Karpas-422 (cell line): ENCODE measurements at places on chromosomes 6 and 20.

DNA sequence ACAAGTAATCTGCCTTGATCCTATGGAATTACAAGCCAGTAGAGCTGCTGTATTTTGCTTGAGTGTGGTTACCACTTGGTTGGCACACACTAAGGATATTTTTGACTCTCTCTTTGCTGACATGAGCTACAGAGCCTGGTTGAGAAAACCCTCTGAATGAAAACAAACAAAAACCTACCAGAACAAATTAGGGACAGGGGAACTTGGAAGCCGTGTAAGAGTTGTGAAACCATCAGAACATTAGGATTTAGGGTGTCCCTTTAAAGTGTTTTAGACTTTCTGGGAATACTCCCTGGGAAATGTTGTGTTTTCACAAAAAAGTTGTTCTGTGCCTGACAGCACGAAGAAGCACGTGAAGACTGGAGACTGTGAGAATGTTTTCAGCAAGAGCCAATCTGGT, 20.5 kb upstream of the PDE7B start:
- no peak for DNase-seq

DNA sequence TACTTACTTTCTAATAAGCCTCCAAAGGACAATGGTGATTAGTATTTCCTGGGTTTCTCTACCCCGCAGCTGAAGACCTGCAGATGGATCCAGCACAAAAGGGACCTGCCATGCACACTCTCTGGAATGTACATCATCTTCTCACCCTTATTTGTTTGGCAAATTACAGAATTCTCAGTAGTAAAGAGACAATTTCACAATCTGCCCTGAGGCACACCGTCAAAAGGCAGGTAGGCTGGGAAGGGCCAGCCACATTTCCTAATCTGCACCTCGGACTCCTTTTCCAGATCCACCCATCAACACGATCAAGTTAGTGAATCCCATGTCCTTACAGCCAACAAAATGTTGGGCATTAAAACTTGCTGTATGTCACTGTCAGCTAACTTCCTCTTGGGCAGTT, 4.9 kb downstream of the OVOL2 start:
- no peak for DNase-seq

- no peak for DNase-seq
Measured at GRCh38 chr20:24361541-24361940, 107.9 kb upstream of the SYNDIG1 start.

DNA sequence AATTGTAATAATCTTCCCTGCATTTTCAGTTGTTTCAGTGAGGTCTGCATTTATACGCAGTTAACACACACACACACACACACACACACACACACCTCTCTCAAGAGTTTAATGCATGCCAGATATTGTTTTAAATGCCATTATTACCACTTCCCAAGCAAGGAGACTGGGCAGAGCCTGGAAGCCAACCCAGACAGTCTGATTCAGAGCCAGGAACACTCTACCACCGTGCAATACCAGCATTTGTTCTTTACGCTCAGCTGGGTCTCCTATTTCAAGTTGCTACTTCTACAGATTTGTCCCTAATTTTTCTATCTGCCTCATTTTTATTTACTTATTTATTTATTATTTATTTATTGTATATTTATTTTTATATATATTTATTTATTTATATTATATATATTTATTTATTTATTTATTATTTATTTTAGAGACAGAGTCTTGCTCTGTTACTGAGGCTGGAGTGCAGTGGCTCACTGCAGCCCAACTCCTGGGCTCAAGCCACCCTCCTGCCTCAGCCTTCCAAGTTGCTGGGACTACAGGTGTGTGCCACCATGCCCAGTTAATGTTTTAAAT, 68.4 kb downstream of the PCSK2 start:
- DNase-seq: no peak

GRCh38 chr6:110738899-110739365, 76.3 kb downstream of the CDK19 start:
- no peak for DNase-seq

GRCh38 chr6:123509112-123509511, 127.6 kb downstream of the TRDN start:
- no peak for DNase-seq

DNA sequence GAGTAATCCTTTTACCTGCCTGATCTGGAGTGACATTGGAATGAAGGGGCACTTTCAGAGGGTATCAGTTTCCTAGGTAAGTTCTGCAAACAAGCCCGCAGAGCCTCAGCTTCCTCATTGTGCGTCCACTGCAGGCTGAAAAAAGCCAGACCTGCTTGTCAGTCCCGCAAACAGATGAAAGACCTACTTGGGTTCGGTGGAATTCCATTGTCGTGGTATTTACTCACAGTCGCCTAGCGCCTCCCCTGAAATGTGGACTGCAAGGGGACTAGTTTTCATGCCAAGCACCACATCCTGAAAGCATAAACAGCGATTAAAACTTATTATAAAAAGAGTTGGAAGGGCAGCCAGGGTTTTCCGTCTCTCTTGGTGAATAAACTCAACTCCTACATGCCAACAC, 121.5 kb downstream of the PAX1 start:
- DNase-seq: no peak

DNA sequence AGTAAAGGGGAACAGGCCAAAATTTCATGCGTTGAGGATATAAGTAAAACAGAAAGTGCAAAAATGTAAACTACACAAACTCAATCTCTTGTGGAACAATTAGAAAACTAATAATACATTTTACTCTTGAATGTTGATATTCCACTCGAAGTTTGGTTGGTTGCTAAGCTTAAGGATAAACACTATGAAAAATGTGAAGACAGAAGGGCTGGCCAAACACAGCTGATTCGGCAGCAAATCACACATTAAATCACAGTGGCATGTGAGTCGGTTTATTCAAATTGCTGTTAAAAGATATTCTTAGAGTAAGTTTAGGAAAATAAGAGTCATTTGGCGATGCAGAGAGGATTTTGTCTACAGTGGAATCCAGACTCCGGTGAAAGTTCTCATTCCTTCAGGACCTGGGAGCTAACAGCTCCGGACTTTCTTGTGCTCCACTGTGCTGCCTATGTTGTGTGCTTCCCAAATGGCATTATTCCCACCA, 1.4 kb upstream of the EPM2A start:
- DNase-seq: no peak

DNA sequence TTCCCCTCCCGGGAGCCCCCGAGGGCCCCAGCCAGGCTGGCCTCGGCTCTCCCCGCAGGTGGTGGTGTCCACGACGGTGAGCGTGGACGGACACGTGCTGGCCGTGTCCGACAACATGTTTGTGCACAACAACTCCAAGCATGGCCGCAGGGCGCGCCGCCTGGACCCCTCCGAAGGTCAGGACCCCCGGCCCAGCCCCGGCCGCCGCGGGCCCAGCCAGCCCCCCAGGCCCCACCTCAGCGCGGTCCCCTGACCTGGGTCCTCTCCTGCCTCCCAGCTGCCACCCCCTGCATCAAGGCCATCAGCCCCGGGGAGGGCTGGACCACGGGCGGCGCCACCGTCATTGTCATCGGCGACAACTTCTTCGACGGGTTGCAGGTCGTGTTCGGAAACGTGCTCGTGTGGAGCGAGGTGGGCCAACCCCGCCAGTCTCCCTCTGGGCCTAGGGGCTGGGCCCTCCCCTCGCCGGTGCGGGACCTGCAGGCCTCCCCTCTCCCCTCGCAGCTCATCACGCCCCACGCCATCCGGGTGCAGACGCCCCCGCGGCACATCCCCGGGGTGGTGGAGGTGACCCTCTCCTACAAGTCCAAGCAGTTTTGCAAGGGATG, 51.0 kb downstream of the CPXM1 start:
- DNase-seq: no peak

GRCh38 chr6:135212020-135212806, 31.1 kb downstream of the MYB start:
- DNase-seq: no peak

DNA sequence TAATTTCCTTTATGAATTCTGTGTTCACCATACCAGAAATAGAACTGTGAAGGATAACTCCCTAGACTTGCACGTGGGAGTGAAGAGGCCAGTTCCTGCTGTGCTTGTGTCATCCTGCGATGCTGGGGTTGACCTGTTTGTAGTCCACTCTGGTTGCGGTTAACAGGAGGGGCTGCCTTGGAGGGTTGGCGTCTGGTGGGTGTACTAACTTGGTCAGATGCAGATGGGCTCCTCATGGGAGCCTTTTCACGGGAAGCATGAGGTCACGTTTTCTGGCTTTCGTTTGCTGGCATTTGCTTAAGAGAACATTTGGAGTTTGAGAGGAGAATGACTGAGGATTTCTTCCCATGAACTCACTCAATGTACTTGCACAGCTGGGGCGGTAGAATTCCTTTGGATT, 41.2 kb downstream of the IGF2R start:
- DNase-seq: no peak

DNA sequence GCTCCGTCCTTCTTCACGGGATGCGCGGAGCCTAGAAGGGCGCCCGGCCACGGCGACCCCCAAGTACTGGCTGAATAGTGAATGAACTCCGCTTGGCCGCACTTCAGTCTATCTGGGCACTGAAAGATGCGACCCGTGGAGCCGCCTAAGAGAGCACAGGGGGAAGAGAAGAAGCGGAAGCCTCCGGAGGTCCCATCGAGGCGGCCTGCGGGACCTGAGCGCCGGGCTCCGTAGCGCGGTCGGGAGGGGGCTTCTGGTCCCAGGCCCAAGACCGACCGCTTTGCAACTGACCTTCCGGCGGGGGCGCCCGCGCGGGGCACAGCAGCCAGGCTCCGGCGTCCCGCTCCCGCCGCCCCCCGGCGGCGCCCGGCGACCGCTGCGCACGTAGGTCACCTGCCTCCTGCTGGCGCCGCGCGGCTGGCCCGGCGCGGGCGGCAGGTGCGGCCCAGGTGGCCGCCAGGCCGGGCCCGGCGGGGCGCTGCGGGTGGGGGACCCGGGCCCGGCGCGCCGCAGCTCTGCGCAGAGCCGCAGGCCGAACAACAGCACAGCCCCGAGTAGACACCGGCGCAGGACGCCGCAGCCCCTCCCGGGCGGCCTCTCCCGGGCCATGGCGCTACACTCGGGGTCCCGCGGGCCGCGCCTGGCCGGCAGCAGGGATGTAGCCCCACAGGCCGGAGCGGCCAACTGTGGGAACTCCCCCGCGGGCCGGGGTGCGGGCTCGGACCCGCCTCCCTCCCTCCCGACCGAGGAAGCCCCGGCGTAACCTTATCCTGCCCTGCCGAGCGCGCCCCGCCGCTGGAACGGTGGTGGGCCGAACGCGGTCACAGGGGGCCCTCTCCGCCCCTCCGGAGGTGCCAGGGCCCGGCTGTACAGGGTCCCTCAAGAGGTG, at the start of gene METTL24:
Gene METTL24, minus strand, starts transcription at position 686 of the 889 bp plus-strand sequence. Its CDS starts 77 bp downstream, at position 609.
- DNase-seq: no peak

DNA sequence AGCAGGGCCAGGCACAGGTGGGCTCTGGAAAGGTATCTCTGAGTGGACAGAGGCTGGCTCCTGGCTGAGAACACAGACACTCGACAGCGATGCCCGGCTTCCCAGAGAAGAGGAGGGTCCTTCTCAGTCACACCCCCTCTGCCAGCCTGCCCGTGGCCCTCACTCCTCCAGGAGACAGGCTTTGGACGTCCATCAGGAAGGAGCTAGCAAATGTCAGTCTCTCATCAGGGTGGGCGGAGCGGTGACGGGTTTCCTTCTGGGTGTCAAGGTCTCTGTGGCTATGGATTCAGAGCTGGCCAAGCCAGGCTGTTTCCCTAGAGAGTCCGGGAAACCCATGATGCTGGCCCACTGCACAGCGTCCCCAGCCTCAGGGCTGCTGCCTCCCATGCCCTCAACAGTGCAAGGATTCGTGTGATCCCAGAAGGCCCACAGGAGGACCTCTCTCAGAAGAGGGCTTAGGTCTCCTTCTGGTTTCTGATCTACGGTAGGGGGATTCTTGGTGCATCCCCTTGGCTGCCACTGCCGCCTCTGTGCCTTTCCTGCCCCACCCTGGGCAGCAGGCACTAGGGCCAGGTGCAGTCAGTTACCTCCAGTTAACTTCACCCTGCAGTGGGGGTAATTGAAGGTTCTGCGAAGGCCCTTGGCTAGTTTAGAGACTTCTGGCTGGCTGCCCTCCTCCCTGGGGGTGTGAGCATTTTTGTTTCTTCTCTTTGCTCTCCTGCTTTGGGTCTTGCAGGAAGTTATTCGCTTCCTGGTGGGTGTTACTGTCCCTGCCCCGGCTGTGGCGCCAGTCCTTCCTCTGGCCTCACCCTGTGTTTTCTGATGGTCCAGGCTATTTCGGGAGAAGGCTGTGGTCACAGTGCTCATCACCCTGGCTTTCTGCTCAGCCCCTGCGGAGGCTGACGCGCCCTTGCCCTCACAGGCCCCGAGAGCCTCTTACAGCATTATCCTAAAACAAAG, 80.2 kb downstream of the CDH4 start:
- DNase-seq: no peak

- DNase-seq: no peak
Measured at GRCh38 chr6:42935322-42935721, 6.0 kb downstream of the CNPY3 start.

GRCh38 chr6:151704383-151704782, 103.1 kb upstream of the ESR1 start:
- DNase-seq: no peak

DNA sequence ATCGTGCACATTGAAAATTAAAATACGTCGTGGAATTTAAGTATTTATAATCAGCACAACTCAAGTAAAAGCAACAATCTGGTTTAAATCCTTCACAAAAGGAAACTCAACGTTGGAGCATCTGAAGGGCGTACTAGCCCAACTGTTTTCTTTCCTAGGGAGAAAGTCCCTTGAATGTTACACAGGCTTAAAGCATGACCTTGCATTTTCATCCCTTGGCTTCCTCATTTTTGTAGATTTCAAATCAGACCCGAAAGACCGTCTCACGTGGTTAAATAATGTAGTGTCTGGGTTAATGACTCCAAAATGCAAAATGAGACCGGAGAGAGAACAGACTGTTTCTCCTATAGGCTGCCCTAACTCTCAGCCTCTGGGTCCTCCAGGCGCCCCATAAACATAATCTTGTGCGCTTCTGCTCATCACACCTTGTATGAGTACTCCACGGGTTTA, 249.2 kb upstream of the RREB1 start:
- no peak for DNase-seq
